Stimulated activated CD8-positive, alpha-beta memory T cell treated with anti-CD3 and anti-CD28 coated beads, Interleukin-15, amount 100 ng/mL, for 48 hours (primary cell): ENCODE measurements at places on chromosomes 5 and 9.

- no peak for DNase-seq
Observed at GRCh38 chr5:83559118-83559785, 87.7 kb downstream of the VCAN start.

- no peak for DNase-seq
Observed at GRCh38 chr9:93318480-93318879, 133.0 kb upstream of the FAM120A start.

- no peak for DNase-seq
Observed at GRCh38 chr5:108311682-108312081, 70.2 kb downstream of the FBXL17 start.

GRCh38 chr9:92133949-92134604 lies 18.9 kb upstream of the SPTLC1 start:
- peak; percentile 63 for DNase-seq

DNA sequence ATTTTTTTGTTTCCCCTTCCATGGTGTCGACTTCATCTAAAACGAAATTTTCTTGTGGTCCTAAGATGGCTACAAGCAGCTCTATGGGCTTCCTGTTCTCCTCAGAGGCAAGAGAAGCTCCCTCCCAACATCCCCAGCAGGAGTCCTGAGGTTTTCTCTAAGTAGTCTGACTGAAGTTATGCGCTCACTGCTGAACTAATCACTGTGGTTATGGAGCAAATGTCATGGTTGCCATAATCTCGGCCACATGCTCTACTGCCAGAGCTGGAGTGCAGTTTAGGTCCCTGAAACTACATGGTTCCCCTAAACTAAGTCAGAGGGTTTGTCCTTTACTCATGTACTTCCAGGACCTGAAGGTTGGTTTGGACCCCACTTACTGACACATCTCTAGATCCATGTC lies 68.0 kb upstream of the MAMDC2 start:
- no peak for DNase-seq

- no peak for DNase-seq
Observed at GRCh38 chr9:27659001-27659400, 85.7 kb upstream of the C9orf72 start.

GRCh38 chr5:160485364-160485969 lies 63.8 kb downstream of the PTTG1 start:
- no peak for DNase-seq

DNA sequence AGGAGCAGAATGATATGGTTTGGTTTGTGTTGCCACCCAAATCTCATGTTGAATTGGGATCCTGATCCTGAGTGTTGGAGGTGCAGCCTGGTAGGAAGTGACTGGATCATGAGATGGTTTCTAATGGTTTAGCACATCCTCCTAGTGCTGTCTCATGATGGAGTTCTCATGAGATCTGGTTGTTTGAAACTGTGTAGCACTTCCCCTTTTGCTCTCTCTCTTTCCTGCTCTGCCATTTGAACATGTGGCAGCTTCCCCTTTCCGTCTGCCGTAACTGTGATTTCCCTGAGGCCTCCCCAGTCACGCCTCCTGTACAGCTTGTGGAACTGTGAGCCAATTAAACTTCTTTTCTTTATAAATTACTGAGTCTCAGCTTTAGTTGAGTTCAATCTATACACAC lies 756.8 kb upstream of the CDH6 start:
- no peak for DNase-seq

GRCh38 chr9:96232539-96233241 lies 69.3 kb downstream of the HSD17B3 start:
- no peak for DNase-seq

- no peak for DNase-seq
Observed at GRCh38 chr5:176570044-176570443, 20.9 kb downstream of the CDHR2 start.

DNA sequence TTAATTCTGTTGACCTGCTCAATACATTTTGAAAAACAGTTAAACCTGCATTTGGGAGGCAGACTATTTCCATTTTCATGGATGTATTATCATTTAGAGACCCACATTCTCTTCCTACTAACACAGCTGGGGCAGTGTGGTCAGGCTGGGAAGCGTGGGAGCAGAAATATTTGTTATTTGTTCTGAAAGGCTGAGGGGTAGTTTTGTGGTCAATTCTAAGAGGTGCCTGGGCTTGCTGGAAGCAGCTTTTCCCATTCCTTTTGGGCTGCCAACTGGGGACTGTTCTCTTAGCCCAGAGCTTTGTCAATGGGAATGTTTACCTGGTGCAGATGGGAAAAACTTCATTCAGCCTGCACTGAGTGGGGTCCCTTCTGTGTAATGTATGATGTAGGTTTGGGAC lies 171.4 kb upstream of the DAP start:
- no peak for DNase-seq

- no peak for DNase-seq
Observed at GRCh38 chr5:9166202-9167112, 379.4 kb downstream of the SEMA5A start.

DNA sequence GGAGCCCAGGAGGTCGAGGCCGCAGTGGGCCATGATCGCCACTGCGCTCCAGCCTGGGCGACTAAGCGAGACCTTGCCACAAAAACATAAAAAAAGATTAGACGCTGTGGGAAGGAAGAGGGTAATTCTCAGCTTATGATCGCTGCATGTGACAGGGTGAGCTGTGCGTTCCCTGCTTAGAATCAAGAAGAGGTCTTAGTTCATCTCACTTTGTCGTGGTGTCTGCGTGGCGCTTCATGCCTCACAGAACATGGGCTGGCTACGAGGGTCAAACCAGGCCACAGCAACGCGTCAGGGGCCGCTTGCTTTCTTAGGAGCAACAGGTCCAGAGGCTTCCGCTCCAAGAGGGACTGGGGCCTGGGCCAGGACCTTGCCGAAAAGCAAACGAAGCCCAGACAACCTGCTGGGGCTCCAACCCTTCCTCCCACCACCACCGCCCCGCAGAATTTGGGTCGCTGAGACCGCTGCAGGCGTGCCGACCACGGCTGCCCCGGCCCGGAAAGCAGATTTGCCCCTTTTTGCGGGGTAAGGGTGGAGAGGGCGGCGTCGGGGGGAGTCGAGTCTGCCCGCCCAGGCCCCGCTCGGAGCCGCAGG lies 10.0 kb upstream of the GRIN1 start:
- no peak for DNase-seq

- DNase-seq, result no peak
Observed at GRCh38 chr5:139668064-139668880, 20.1 kb downstream of the CXXC5 start.

GRCh38 chr5:141935538-141935937 lies 11.9 kb downstream of the DELE1 start:
- DNase-seq, result no peak

DNA sequence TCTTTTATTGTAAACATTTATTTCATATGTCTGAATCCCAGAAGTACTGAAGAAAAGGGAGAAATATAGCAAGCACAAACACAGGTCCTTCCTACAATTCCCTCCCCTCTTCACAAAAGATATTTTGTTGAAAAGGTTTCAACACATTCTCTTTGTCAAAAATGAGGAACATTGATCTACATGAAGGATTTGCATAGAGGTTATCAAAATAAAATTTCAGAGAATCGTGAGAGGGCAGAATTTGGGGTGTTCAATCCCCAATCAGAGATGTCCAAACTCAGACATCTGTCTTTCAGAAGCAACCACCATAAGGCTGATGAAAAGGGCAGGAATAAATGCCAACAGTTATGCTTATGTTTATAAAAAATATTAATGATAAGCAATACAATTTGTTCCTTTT lies 69.2 kb downstream of the MARCHF3 start:
- DNase-seq, result no peak

- no peak for DNase-seq
Observed at GRCh38 chr9:136142859-136143214, 24.2 kb upstream of the TMEM250 start.

GRCh38 chr5:7850395-7851239 lies at the start of gene CFAP90:
Gene CFAP90 (minus strand): TSS chr5:7851133. CDS start chr5:7851021, 112 bp downstream.
- DNase-seq, result no peak

DNA sequence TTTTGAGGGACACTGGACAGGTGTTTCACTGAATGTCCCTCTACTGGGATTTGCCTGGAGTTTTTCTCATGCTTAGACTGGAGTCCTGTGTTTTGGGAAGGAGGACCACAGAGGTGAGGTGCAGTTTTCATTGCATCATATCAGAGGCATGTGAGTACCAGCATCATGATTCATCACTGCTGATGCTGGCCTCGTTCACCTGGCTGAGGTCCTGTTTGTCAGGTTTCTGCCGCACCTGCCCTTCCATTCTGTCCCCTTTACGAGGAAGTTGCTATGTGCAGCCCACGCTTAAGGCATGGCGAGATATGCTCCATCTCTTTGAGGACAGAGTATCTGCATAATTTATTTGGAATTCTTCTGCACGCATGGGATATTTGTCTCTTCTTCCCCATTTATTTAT lies 162.1 kb downstream of the TENT4A start:
- no peak for DNase-seq

DNA sequence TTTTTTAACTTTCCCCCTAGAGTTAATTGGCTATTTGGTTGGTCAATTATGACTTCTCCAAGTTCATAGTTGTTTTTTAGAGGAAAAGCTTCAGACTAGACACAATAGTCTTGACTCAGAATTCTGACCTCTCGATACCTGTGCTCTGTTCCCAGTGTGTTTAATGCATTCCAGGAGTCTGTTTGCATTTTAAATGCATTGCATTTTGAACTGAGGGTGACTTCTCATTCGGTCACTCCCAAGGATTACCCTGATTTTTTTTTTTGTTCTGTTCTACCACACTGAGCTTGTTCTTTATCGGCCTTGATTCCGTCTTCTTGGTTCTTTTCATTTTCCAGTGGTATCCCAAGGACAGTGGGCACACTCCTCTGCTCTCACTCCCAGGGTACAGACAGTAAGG lies 16.3 kb downstream of the ARHGEF28 start:
- no peak for DNase-seq

- DNase-seq, result no peak
Observed at GRCh38 chr9:134633362-134634142, 8.1 kb upstream of the COL5A1 start.

GRCh38 chr5:109868737-109869136 lies 179.0 kb downstream of the MAN2A1 start:
- no peak for DNase-seq

DNA sequence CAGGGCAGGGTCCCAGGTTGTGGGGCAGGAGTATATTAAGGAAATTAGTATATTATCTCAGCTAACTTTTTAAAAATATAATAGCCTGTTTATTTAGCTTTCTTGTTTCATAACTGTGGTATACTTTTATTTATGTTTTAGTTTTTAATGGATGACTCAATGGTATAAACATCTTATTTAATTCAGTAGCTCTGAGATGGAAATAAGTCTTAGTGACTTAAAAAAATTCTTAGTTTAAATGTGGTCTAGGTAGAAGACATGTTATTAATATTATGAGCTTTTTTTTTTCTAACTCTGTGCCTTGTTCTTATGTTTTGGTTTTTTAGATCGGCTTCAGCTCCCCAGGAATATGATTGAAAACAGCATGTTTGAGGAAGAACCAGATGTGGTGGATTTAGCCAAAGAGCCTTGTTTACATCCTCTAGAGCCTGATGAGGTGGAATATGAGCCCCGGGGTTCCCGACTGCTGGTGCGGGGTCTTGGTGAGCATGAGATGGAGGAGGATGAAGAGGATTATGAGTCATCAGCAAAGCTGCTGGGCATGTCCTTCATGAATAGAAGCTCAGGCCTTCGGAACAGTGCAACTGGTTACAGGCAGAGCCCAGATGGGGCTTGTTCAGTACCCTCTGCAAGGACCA lies 43.1 kb downstream of the LNPEP start:
- no peak for DNase-seq

- DNase-seq, result peak; percentile 80
Observed at GRCh38 chr5:132495667-132496190, 5.2 kb upstream of the IRF1 start.

- no peak for DNase-seq
Observed at GRCh38 chr5:111194925-111195324, 29.3 kb upstream of the CAMK4 start.

- no peak for DNase-seq
Observed at GRCh38 chr9:95491543-95492320, 25.0 kb downstream of the PTCH1 start.

DNA sequence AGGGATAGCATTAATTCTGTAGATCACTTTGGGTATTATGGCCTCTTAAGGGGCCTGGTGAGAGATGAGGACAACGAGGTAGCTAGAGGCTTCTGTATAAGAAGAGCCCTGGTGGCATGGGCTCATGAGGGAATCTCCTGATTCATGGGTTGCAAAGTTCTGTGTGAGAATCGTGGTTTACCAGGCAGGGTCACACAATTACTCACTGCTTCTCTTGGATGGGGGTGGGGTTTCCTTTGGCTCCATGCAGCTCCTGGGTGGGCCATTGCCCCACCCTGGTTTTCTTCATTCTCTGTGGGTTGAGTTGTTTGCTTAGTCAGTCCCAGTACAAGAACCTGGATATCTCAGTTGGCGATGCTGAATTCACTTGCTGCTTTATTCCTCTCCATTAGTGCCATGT lies 30.9 kb upstream of the TNFSF15 start:
- DNase-seq, result peak; percentile 17

- DNase-seq, result no peak
Observed at GRCh38 chr5:108747774-108748400, at the start of gene FER. Gene FER (plus strand): TSS chr5:108747897. CDS start chr5:108798183, 50,286 bp downstream.

GRCh38 chr5:124790301-124790894 lies 44.0 kb upstream of the ZNF608 start:
- no peak for DNase-seq

DNA sequence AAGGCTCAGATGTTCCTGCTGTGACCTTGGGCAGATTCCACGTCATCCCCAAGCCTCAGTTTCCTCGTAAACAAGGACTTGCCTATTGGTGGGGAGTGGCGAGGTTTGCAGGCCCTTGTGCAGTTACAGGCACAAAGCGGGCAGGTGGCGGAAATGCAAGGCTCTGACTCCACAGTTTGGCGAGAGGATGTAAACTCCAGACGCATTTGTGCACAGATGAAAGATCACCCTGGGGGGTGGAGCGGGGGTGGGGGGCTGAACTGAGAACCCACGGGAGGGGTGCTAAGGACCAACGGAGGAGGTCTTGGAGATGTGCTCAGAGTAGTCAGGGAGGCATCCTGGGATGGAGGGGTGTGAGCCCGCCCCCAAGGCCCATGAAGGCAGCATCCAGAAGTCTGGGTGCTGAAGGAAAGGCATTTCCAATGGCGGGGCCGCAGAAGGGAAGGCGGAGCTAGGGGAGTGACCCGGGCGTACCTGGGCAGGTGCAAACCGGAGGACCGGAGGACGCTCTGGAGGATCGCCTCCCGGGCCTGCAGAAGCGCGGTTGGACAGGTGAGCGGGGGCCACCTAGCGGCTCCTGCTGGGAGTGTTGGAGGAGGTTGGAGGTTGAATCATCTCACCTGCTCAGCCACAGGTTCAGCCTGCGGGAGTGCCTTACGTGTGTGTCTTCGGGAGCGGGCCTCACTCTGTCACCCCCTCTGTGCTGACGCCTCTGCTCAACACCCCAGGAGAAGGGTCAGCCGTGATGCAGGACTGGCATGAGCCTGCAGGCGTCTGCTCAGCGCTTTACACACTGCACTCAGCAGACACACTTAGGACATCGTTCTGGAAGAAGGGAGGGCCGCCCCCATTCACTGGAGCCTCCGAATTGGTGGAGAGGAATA lies 1.9 kb upstream of the FIBCD1 start:
- DNase-seq, result peak; percentile 34

GRCh38 chr5:132663771-132664695 lies 6.1 kb downstream of the IL13 start:
- no peak for DNase-seq
